ENCODE measurements at places on chromosomes 12 and 14. TPM values are rescaled to one million over a fixed set of nuclear protein-coding genes. Genes with fewer than 3 reads are reported as not detected.

The EIF4B gene
- 813 TPM for total RNA-seq

The HNF1A gene
- total RNA-seq, result not detected

The CLEC1A gene
- not detected for total RNA-seq

The DTD2 gene
- 12.9 TPM for total RNA-seq

The HOXC13 gene
- total RNA-seq, result not detected

The RNASE7 gene
- total RNA-seq, result not detected

The TSPAN11 gene
- not detected for total RNA-seq

The KLHL42 gene
- total RNA-seq, result 9.4 TPM

The UNC79 gene
- 0.07 TPM for total RNA-seq

The HCAR3 gene
- not detected for total RNA-seq

The BRMS1L gene
- 4.4 TPM for total RNA-seq
